Activated CD4-positive, alpha-beta T cell treated with anti-CD3 and anti-CD28 coated beads for 4 hours (primary cell): ENCODE measurements at places on chromosomes 1 and 21.

DNA sequence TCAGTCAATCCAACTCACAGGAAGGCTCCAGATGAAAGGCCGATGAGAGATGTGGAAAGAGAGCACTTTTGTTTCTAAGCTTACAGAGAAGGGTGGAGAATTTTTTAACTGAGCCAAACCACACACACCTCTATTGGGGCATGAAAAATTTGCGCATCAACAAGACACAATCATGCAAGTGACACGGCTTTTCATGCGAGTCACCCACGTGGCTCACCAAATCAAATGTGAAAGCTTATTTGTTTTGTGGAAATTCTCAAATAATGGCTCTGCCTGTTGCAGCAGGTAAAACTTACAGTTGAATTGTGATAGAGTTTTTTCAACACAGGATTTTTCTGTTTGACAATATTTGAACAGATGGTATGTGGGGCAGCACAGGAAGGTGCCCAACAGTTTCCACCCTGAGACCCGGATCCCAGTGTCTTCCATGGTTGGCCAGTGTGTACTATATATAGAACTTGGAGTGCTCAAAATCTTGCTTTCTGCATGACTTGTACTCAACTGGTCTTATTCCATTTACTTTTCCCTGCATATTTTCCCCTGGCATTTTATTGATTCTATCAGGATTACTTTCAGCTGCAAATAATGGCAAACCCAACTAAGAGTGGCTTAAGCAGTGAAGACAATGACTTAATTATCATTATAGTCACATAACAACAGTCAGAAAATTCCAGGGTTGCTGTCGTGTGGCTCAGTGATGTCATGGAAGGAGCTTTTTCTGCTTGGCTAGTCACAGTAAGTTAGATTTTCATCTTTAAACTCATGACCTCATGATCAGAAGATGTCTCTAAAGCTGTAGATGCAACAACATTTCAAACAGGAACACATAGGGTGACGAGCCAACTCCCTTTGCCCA, 90.6 kb upstream of the SIM2 start:
- DNase-seq: no peak

- no peak for DNase-seq
These were observed 374.0 kb downstream of the NEGR1 start for GRCh38 chr1:71908303-71908702.

- DNase-seq: no peak
These were observed 191.7 kb upstream of the KCTD3 start for GRCh38 chr1:215375381-215375780.

DNA sequence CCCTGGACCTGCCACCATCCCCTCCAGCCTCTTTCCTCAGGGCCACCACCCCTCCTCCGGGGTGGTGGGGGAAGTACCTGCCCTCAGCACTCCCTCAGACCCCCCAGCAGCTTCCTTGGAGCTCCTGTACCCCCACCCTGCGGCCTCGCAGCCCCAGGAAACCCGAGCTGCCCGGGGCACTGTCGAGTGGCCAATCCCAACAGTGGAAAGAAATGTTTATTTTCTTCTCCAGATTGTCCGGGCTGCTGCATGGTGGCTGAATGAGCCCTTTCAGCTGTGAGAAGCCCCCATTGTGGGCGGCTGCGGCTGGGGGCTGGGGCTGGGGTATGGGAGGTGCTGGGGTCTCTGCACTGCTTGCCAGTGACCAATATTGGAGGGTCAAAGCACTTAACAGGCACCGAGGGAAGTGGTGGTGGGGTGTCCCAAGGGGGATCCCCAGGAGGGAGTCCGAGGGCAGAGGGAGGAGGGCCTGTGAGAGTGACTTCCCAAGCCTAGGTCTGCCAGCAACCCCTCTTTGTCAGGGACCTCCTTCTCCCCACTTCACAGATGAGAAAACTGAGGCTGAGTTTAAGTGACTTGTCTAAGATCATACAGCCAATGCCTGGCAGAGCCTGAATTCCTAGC, 25.2 kb downstream of the RUNX3 start:
- DNase-seq: no peak

DNA sequence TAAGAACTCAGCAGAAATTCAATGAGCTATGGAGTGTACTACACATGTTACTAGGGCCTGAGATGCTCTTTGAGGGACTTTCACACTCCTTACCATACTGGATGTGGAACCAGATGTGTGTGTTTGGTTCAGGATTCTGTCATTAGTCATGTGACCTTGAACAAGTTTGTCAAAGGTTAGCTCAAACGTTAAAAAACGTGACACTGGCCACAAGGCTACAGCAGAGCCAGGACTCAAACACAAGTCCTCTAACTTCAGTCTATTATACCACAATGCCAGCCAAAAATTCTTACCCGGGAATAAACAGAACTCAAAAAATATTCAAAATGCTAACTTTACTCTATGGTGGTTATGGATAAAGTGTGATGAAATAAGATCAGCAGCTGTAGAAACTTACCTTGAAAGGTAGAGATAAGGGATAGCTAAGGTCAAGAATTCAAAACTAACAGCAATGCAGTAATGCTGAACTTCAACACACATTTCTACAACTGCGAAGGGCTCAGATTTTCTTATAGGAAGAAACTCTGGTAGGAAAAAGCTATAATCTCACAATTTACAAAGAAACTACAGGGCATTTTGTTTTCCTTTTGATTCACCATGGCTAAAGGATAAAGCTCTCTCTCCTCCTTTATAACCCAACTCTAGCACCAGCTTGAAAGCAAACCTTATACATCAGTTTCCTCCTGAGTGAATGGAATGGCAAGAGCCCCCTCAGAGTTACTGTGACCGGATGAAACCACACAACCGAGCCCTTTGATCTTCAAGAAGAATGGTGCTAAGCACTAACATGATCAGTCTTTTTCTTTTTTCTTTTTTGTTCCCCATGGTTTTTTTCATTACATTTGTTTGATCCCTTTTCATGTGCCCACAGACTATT, 233.9 kb downstream of the SLC45A1 start:
- no peak for DNase-seq

GRCh38 chr1:7826363-7826762, 26.5 kb downstream of the UTS2 start:
- no peak for DNase-seq

DNA sequence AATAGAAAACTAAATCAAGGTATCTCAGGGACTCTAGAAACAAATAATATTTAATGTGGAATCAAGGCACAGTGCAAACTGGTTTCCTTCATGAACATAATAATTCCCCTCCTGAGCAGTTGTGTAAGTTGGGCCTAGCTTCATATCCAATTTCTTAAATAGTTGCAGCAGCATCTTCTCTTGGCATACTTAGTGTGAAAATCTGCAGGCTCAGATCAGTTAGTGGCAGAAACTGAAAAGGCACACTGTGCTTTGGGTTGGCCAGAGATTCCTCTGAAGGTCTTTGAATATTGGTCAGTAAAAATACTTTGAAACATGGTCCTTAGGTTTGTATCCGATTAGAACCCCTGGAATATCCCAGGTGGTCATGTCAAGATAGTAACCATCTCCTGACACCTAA, 52.5 kb downstream of the CHRM3 start:
- no peak for DNase-seq

DNA sequence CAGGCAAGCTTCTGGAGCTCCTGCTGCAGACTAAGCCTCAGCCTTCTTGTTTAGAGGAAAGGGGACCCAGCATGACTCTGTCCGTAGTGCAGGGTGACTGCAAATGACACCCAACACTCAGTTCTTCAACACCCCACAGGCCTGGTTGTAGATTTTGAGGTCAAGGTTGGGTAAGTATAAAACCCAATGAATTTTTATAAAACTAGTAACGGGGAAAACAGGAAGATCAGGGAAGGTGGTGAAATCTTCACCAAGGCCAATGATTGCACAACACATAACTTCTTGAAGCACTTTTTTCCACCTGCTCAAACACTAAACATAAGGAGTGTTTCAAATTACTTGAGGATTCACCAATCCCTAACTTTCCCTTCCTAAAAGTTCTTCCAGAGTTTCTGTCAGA, 89.4 kb upstream of the JAK1 start:
- no peak for DNase-seq

GRCh38 chr1:197029749-197030148, 37.3 kb downstream of the F13B start:
- no peak for DNase-seq

DNA sequence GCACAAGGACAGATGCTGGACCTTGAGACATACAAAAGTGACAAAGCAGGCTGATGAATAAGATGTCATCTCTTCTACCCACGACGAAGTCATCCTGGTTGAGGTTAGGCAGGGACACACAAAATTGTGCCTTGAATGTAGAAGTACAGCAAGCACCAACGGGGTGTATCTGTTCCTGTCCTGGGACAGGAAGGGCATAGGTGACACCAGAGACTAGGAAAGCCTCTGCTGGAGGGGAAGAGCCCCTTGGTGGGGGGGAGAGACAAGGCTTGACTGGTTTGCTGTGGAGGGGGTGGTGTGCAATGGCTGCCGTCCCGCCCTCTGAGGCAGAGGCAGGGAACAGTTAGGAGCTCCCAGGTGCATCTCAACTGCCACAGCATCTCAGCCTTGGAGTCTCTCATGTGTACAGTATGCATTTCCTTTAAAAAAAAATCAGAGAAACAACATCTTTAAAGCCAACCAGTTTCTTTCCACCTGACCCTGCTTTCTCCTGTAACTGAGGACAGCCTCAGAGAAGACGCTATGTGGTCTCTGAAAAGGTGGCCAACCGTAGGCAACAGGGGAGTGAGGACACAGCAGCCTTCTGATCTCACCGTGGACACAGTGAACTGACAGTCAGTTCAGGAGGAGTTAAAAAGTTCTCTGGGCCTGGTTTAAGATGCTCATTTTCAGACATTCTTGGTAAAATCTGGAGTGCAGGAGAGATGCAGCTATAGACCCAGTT, 17.7 kb upstream of the GFI1 start:
- no peak for DNase-seq

DNA sequence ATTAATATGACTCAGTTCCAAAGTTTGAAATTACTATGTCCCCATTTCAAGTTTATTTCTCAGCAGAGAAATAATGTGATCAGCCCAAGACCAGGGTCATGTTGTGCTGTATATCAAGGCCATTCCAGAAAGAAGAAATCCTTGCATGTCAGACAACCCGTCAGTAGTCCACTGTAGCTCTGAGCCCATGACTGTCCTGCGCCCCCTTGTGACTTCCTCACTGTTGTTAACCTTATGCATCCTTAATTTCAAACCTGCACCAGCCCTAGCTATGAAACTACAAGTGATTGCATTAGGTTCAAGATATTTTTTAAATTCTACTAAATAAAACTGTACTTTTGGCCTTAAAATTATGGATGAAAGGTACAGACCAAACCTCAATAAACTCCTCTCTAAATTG, 133.0 kb downstream of the LRRC7 start:
- DNase-seq: no peak

DNA sequence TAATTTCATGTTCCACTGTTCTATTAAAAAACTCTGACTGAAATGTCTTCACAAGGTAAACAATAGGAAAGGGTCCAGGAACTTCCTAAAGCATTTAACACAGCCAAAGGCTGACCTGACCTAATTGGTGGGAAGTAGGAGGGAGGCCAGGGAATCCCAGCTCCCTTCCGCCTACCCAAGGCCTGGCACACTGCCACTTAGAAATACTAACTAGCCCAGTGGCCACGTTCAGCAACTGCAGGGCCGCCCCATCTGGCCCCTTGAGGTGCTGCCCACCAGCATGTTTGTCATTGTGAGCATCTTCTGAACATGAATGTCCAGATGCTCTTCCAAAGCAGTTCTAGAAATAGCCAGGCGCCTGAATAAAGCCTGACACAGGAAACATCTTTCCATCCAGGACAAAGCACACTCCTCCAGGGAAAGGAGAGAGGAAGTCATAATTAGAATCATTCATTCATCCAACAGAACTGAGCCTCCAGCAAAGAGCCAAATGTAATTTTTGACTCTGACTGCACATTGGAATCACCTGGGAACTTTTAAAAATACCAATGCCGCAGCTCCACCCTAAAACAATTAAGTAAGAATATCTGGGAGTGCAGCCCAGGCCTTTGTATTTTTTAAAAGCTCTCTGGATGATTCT, 44.6 kb upstream of the BCL9 start:
- no peak for DNase-seq

- DNase-seq: no peak
These were observed 72.0 kb upstream of the VAV3 start for GRCh38 chr1:108036796-108037562.

DNA sequence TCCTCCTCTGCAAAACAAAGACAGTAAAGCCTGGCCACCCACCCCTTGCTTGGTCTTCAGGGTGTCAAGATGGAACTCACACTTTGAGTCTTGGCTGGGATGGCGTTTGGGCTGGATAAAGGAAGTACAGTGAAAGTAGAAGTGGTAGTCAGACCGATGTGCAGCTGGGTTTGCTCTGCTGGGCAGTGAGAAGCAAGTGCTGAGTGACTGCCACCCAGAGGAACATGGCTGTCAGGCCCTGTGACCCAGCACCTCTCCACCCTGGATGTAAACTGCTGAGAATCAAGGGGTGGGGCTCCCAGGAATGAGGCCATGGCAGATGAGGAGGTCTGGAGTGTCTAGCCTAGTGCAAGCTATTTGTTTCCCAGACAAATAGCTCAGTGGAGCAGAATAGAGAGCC, 51.2 kb downstream of the POFUT2 start:
- DNase-seq: no peak

DNA sequence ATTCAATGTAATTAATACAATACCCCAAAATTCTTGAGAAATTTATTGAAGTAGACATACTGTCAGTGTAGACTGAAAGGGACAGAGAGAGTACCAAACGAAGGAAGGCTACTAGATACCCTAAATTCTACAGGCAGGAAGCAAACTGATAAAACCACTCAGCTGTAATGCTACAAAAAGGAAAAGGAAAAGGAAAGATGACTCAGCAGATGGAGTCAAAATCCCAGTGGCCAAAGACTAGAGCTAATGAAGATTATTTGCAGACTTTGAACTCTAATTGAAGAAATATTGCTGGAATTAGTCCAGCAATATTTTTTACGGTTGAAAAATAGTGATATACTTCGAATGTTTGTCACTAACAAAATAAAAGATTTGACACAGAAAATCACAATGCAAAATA, 671.9 kb downstream of the BRINP3 start:
- no peak for DNase-seq

DNA sequence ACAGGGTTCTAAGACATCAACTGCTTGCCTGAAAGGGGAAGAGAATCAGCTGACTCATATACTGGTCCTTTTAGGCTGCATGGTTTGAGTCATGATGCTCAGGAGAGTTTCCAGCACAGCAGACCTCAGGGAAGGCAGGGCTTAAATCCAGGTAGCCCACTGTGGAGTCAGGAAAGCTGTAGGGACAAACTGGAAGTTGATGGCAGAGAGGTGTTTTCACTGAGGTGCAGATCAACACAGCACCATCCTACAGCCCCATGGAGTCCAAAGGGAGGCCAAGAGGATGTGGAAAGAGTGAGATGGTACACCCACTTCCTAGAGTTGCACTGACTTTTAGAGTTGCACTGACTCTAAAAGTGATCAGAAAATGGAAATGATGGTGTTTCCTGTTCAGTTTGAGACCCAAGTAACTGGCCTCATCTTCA, 252.4 kb upstream of the DUSP10 start:
- DNase-seq: no peak

- DNase-seq: no peak
These were observed 40.2 kb upstream of the SOX13 start for GRCh38 chr1:204032642-204033235.

- peak; percentile 5 for DNase-seq
These were observed 1.1 kb upstream of the SETDB1 start for GRCh38 chr1:150925080-150925479.
